IMR-90 (cell line): ENCODE measurements at places on chromosomes 3 and 15. TPM values are rescaled to one million over a fixed set of nuclear protein-coding genes. Genes with fewer than 3 reads are reported as not detected.

DNA sequence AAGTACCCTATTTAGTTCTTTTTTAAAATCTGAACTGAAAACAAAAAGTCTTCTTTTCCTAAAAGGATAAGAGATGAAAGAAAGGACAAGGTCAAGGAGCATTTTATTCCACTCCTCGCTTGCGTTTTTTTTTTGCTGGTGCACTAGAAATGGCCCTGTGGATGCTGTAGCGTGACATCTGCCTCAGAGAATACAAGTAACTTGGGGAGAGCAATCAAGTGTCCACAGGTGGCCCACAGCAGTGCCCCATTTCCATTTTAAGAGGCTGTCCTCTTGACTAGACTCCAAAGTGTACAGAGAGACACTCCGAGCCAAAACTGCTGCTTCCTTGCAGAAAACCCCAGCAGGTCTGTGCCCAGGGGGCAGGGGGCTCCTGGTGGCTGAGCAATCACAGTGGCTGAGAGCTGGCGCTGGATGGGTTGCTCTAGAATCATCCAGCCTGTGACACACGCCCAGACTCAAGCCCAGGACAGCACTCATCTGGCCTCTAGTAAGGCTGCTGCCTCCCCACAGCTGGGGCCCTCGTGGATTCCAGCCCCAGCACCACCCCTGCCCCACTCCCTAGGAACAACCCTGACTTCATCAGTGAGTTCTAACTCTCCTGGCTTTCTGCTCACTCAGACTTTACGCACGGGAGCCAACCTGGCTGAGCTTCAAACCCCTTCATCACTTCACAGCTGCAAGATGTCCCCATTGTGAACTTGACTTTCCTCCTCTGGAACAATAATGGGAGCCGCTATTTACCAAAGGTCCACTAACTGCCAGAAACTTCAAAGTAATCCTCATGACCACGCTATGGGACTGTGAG, 71.1 kb upstream of the SPATA12 start:
- DNase-seq: no peak

- no peak for DNase-seq
These were observed 215.3 kb upstream of the ROBO1 start for GRCh38 chr3:79983118-79983517.

DNA sequence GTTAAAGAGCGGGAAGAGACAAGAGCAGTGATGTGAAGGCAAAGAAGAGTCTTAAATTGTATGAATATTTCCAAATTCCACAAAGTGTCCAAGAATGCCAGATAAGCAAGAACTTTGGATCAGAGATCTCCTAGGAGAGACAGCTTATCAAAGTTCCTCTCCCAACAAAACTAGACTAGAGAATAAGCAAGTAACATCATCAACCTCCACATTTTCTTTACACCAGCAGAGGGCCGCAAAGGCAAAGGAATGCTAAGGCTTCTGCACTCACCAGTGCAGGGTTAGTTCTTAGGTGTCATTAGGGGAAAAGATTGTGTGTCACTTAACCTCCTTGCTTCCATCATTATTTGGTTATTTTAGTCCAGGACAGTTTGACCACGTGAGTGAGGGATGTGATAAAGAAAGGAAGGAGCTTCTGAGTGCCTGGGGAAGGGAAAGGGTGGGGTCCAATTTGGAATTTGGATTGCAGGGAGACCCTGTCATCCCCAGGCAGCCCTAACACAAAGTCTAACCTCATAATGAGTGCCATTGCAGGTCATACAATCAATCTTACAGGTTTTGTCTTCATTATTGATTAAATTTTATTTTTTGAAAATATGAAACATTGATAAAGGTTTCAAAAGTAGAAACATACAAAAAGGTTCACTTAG, 7.5 kb upstream of the CMTM6 start:
- peak; percentile 71 for DNase-seq

DNA sequence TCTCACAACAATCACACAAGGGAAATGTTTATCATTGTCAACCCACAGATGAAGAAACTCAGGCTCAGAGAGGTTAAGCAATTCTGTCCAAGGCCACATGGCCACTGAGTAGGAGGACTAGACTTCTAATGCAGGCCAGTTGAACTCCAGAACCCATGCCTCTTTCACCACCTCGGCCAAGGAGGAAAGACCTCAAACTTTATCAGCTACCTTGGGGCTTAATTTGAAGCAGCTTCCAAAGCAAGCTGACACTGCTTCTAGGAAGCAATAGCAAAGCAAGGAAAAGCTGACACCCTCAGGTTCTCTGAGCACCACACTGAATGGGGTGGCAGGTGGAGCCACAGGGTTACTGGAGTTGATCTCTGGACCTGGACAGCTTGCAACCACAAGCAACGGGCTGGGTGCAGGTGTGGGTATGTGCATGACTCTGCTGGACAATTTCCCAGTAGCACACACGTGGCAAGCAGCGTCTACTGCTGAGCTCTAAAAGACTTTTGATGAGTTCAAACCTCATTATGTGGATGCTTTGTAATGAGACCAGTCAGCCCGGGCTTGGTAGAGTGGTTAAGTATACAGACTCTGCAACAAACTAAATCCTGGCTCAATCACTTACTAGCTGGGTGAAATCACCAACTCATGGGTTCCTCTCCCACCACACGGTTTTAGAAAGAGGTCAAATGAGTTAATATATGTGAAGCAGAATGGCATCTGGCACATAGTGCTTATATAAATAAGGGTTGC, 23.1 kb downstream of the CCNL1 start:
- peak; percentile 52 for DNase-seq

DNA sequence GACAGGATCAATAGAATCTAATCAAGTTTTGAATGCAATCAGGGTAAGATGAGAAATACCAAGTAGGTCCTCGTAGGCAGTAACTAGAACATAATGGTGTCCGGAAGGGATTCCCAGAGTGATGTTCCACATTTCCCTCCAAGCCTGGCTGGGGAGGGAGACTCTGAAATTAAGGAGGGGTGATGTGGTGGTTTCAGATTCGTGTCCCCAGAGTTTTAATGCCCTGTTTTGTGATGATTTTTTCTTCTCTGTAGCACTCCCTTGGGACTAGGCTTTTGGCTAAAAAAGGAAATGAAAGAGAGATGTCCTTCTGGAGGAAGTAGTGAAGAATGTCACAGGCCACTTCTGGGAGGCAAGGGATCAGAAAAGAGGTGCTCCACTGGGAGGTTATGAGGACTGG, 108.3 kb upstream of the CACNA2D3 start:
- no peak for DNase-seq

GRCh38 chr15:64574301-64575017, 114.1 kb downstream of the ZNF609 start:
- peak; percentile 75 for DNase-seq

The GNAT1 gene
- not detected in 2 replicates for total RNA-seq

DNA sequence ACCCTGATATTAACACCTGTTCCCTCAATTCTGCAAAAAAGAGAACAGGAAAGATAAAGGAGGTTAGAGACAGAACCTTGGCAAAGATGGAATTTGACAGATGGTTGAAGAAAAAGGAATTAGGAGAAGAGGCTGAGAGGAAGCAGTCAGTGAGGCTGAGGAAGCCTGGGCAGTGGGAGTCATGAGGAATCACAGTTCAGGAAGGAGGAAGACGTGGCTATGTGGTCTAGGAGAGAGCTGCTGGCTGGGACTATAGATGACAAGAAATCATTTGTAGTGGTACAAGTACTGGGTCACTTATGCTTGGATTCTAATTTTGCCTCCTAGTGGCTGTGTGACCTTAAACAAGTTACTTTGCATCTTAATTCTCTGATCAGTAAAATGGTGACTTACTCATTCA, 49.0 kb downstream of the LARS2 start:
- peak; percentile 11 for DNase-seq

- DNase-seq: peak; percentile 79
These were observed 295.8 kb upstream of the THBS1 start for GRCh38 chr15:39285071-39285470.

- DNase-seq: no peak
These were observed 265.4 kb downstream of the VPS13C start for GRCh38 chr15:61794881-61795280.

DNA sequence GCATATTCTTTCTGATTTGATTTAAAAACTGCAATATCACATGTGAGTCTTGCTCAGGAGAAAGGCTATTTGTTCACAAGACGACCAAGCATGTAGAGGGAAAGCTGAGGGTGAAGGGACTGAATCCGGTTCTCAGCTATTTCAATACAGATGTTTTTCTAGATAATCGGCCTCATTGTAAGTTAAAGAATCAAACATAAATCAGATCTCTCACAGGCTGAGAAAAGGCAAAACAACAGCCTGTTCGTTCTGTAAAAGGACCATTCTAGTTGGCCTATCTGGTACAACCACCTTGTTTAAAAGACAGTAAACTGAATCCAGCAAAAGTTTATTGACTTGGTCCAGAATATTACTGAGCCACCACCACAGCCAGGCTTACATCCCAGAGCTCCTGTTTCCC, 1045.7 kb upstream of the CFAP20DC start:
- no peak for DNase-seq
